Naive thymus-derived CD4-positive, alpha-beta T cell (primary cell): ENCODE measurements at places on chromosomes 12 and 14.

DNA sequence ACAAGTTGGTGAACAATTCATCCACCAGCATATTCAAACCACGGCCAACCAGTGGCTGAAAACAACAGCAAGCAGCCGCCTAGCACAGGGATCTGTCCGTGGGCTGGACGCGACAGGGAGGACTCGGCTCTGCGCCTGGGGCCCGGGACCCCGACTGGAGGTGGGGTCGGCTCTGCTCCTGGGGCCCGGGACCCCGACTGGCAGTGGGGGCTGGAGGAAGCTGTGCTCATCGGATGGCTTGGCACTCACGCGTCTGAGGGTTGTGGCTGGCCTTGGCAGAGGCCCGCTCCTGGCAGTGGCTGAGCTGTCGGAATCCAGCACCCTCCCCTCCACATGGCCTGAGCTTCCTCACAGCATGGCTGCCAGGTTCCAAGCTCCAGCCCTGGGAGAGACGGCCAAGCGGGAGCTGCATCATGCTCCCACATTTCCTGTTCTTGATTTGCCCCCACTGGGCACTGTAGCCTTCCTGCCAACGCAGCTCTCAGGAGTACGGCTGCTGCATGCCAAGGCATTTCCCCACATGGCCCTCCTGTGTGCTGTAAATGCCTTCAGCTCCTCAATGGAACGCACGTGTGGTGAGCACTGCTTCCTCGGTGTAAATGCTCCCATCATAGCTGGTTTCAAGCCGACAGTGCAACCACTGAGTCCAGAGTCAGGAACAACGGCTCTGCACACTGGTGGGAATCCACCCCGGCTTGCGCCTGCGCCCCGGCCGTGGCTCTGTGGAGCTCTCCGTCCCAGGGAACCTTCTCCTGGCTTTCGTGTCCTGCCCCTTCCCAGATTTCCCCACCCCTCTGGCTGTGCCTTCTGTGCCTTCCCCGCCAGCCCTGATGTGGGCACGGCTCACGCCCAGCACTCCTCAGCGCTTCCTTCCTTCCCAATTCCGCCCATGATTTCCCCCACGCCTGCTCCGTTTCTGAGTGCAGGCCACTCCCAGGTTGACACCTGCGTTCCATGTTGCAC is 7.3 kb upstream of the GALNT9 start:
- H3K27me3 ChIP-seq: no peaks in the 10 kb centered on the region
- no peak for DNase-seq
- H3K27ac ChIP-seq: no peak overlapping the region
- H3K4me1 ChIP-seq: no peaks in the 10 kb centered on the region

- H3K4me1 ChIP-seq: no peaks in the 10 kb centered on the region
- DNase-seq: no peak
- H3K27me3 ChIP-seq: no peaks in the 10 kb centered on the region
- no peaks in the 10 kb centered on the region for H3K36me3 ChIP-seq
- no peak overlapping the region for H3K4me3 ChIP-seq
Observed at GRCh38 chr12:75666939-75667334, 155.5 kb upstream of the KRR1 start.

GRCh38 chr14:24238123-24238522 is 4.3 kb downstream of the TINF2 start:
- no peak overlapping the region for H3K27ac ChIP-seq
- DNase-seq: no peak

- no peaks in the 10 kb centered on the region for H3K36me3 ChIP-seq
- no peak for DNase-seq
- no peak overlapping the region for H3K27ac ChIP-seq
Observed at GRCh38 chr12:45509187-45509586, 220.3 kb upstream of the ARID2 start.

DNA sequence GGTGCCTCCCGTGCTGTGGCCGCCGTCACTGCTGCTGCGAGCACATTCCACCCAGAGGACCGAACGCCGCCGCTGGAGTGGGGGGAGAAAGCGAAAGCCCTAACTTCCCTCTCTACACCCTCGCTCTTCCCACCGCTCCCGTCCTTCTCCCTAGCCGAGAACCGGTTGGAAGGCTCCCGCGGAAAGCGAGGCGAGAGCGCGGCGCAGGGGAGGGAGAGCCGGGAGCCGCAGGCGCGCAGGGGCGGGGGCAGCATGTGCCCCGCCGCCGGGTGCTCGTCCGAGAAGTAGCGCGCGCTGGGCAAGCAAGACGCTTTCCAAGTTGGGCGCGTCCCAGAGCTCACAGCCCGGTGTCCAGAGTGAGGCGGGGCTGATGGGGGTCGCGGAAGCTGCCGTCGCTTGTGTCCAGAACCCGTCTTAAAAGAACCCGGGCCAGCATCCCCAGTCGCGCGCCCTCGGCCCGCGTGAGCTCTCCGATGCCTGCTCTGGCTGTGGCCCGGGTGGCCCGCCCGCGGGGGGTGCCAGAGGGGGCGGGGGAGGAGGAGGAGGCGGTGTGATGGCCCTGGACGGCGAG is at the start of gene TRHDE:
Gene TRHDE, plus strand, starts transcription at position 280 of the 571 bp plus-strand sequence. Its CDS starts 274 bp downstream, at position 554.
- no peaks in the 10 kb centered on the region for H3K36me3 ChIP-seq
- no peak for DNase-seq
- H3K27me3 ChIP-seq: no peaks in the 10 kb centered on the region
- H3K4me1 ChIP-seq: no peaks in the 10 kb centered on the region

GRCh38 chr14:33774723-33775470 is 176.0 kb downstream of the EGLN3 start:
- H3K36me3 ChIP-seq: no peaks in the 10 kb centered on the region
- DNase-seq: no peak
- H3K27me3 ChIP-seq: no peaks in the 10 kb centered on the region
- H3K4me1 ChIP-seq: no peaks in the 10 kb centered on the region

DNA sequence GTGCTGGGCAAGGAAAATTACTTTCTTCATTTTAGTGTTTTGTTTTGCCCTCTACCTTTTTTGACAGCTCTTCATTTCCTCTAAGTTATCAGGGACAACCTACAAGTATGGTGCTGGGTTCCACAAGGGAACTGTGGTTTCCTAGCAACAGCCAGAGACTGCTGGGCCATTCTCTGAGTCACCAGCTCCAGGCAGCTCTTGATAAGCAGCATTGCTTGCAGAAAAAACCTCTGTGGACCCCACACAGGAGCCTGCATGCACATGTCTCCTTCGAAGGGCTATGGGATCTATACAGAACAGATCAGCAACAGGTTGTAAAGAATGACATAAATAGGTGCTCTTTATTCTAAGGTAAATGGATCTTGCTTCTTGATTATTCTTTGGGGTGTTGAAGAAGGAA is 81.0 kb upstream of the CCDC196 start:
- no peaks in the 10 kb centered on the region for H3K4me1 ChIP-seq
- no peak overlapping the region for H3K4me3 ChIP-seq
- no peak overlapping the region for H3K27ac ChIP-seq
- H3K36me3 ChIP-seq: no peaks in the 10 kb centered on the region

DNA sequence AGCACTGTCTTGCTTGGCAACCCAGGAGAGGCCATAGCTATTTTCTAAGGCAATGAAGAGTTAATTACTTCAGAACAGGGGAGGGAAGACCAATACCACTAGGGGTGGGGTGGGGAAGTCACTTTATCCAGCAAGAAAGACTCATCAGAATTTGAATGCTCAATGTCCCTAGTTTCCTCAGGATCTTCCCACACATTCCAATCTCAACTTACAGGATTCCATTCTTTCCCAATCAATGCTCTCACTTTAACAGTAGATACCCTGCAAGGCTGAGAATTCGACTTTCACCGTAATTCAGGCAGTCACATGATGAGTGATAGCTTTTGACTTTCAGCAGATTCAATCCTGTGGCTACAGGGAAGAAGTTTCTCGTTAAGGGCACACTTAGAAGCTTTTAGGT is 526.6 kb upstream of the SEL1L start:
- H3K36me3 ChIP-seq: no peaks in the 10 kb centered on the region
- no peaks in the 10 kb centered on the region for H3K4me1 ChIP-seq
- no peak overlapping the region for H3K4me3 ChIP-seq
- no peak for DNase-seq
- H3K27me3 ChIP-seq: no peaks in the 10 kb centered on the region

GRCh38 chr12:21301-22189 is 45.0 kb upstream of the IQSEC3 start:
- H3K27me3 ChIP-seq: no peaks in the 10 kb centered on the region
- no peak for DNase-seq
- H3K4me3 ChIP-seq: no peak overlapping the region
- no peaks in the 10 kb centered on the region for H3K4me1 ChIP-seq

- no peaks in the 10 kb centered on the region for H3K27me3 ChIP-seq
- H3K36me3 ChIP-seq: no peaks in the 10 kb centered on the region
- DNase-seq: no peak
- no peak overlapping the region for H3K4me3 ChIP-seq
- H3K27ac ChIP-seq: no peak overlapping the region
Observed at GRCh38 chr12:132243596-132244310, 85.6 kb downstream of the GALNT9 start.

GRCh38 chr12:108856428-108857157 is 790 bp downstream of the SSH1 start:
- H3K27me3 ChIP-seq: no peaks in the 10 kb centered on the region
- H3K36me3 ChIP-seq: no peaks in the 10 kb centered on the region
- H3K4me1 ChIP-seq: peaks cover 23% of the 10 kb centered on the region
- peak overlapping the region; percentile 62 for H3K27ac ChIP-seq

DNA sequence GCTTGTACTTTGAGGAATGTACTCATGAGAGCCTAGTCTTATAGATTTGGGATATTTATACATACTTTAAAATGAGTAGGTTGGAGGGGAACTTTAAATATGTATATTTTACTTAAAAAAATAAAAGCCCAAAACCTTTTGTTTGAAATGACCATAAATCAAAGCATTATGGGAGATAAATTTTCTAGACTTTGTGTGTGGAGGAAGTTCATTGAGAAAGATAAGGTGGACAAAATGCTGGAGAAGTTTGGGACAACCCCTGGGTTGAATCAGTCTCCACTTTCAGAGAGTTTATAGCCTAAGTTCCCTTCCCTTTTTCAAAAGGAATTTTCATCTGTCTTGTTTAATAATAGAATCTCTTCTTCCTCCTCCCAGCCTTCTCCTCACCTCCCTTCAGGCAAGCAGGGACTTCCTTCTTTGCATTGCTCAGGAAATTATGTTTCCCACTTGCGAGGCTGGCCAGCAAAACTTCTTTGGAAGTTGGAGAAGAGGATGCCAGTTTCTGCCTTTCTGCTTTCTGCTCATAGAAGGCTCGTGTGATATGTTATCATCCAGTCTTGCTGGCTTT is 54.2 kb downstream of the CHST11 start:
- no peak overlapping the region for H3K4me3 ChIP-seq
- H3K27ac ChIP-seq: no peak overlapping the region
- no peaks in the 10 kb centered on the region for H3K27me3 ChIP-seq
- H3K4me1 ChIP-seq: peaks cover 30% of the 10 kb centered on the region
- H3K36me3 ChIP-seq: no peaks in the 10 kb centered on the region

DNA sequence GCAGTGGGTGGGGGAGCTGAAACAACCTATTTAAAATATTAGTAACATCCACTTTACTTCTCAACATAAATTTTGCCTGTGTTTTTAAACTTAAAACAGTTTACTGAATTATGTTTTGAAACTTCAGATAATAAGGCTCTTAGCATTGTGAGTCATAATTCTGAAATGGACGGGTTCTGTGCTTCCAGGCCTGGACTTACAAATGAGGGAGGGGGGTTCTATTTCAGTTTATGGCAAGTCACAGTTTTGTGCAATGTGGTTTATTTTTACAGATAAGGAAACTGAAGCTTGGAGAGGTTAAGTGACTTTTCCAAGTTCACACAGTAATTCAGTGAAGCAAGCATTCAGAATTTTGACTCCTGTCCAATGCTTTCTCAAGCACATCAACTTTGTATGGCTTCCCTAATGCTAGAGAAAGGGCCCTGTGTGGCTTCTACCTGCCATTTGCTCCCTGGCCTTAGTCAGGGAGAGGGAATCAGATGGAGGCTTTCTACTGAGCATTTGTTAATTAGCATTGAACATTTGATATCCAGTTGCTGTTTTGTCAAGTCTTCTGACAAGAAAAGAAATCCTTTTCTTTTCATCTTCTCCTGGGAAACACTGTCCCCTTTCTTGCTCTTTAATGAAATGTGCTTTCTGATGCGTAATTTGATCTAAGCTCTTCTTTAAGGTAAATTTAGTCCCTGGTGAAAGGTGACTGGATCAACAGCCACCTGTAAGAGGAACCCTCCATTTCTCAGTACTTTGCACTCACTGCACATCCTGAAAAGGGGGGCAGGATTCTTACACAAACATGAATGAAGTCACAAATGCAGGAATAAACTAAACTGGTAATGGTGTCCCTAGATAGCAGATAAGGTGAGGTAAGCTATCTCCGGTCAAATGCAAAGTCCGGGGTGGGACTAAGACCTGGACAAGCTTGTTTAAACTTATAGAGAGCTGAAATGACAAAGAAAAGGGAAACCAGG is 2.5 kb upstream of the SALL2 start:
- H3K36me3 ChIP-seq: peaks cover 4% of the 10 kb centered on the region
- no peaks in the 10 kb centered on the region for H3K27me3 ChIP-seq

- H3K4me3 ChIP-seq: no peak overlapping the region
- H3K27me3 ChIP-seq: no peaks in the 10 kb centered on the region
- H3K4me1 ChIP-seq: no peaks in the 10 kb centered on the region
- no peak for DNase-seq
- H3K27ac ChIP-seq: no peak overlapping the region
Observed at GRCh38 chr12:57142121-57142520, 5.3 kb downstream of the LRP1-AS start.

DNA sequence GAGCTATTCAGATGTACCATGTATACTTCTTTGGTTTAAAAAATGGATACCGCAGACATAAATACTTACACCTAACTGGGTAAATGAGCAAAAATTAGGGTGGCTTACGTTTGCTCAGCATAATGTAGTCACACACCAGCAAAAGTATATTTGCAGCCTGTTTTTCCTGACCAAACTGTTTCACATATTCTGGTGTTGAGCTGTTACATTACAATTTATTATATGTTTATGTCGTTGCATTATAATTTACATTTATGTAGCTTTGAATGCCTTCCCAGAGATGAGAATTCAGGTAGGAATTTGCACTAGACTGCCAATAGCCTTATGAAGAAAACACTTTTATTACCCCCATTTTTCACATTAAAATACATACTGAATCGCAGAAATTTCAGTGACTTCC is 183.3 kb downstream of the PTPRO start:
- no peak for DNase-seq
- H3K4me1 ChIP-seq: no peaks in the 10 kb centered on the region

DNA sequence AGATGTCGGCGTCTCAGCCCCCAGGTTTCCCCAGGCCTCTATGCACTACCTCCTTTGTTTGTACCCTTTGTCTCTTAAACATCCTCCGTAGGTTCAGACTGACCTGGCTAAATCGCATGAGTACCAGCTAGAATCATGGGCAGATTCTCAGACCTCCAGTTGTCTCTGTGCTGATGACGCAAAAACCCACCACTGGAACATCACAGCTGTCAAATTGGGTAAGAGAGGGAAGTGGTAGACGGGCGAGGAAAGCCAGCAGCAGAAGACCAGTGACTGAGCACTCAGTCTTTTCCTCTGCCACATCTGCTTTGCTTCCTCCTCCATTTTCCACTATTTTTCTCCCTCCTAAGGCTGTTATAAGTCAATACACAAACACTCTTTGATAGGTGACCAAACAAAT is 29.7 kb downstream of the A2ML1 start:
- no peaks in the 10 kb centered on the region for H3K27me3 ChIP-seq
- no peaks in the 10 kb centered on the region for H3K36me3 ChIP-seq
- no peaks in the 10 kb centered on the region for H3K4me1 ChIP-seq

DNA sequence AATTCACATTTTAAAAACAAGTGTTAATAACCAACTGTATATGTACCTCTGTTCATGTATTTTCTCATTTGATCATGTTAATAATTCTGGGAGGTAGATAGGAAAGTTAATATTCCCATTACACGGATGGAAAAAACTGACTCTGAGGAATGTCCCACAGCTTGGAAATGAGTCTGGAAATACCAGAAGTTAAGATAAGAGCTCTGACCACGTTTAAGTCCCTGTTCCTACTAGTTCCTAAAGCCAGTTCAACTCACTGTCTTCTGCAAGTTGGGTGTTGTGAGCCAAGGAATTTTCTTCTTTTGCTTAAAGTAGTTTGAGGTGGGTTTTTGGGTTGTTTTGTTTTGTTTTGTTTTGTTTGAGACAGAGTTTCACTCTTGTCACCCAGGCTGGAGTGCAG is 104.5 kb downstream of the TMEM30B start:
- DNase-seq: no peak
- H3K4me3 ChIP-seq: no peak overlapping the region
- H3K27me3 ChIP-seq: no peaks in the 10 kb centered on the region
- no peaks in the 10 kb centered on the region for H3K36me3 ChIP-seq
